ENCODE measurements at places on chromosomes 11 and 22. TPM values are rescaled to one million over a fixed set of nuclear protein-coding genes. Genes with fewer than 3 reads are reported as not detected.

DNA sequence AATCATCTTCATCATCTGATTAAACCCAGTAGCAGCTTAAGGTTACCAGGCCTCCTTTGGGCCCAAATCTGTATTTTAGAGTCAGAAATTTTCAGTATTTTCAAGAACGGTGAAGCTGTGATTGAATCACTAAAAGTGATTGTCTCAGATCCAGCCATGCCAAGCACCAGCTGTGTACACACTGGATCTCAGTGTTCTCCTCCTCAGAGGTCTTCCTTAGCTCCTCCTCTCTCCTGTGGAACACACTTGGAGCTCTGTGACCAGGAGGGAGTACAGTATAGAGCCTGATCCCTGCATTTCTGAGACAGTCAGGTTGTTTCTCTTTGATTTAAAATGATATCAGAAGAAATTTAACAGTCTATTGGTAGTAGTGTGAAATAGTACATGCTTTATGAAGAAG lies 401.1 kb downstream of the NTM start:
- no peak for DNase-seq

- peak; percentile 12 for DNase-seq
Observed at GRCh38 chr22:50182176-50183081, 3.3 kb upstream of the TRABD start.

GRCh38 chr11:30992513-30992849 lies 377.1 kb downstream of the DCDC1 start:
- no peak for DNase-seq

DNA sequence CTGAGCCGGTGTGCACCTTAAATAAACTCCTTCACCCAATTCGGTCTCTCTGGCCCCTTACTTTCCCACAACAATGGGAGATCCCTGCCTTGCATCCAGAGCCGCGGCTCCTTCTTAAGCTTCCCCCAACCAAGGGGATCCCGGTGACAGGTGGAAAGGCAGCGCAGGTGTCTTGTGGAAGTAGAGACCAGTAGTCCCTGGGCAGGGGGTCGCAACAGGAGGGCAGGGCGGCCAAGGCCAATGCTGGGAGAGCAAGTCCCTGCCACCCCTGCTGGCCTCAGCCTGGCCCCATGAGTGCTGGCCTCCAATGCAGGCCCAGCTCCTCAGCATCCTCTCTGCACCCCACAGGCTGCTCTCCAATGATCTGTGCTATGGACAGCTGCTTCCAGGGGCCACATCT lies 7.9 kb upstream of the SYT12 start:
- no peak for DNase-seq

GRCh38 chr11:44029507-44029845 lies 18.3 kb upstream of the ACCSL start:
- DNase-seq, result no peak

Gene CADM1
- total RNA-seq, result 0.92 TPM

- DNase-seq, result no peak
Observed at GRCh38 chr11:2401436-2401984, 960 bp downstream of the TSSC4 start.

GRCh38 chr11:132177106-132177505 lies 806.7 kb downstream of the NTM start:
- DNase-seq, result no peak

- no peak for DNase-seq
Observed at GRCh38 chr22:36463783-36464184, 17.7 kb downstream of the TXN2 start.

Gene TM7SF2
- 20.7 TPM for total RNA-seq
